Immature natural killer cell (primary cell): ENCODE measurements at places on chromosomes 6 and 20.
A peak's percentile ranks its signal among the peaks of the same experiment; 100 is the strongest.

- H3K27me3 ChIP-seq, result no peaks in the 10 kb centered on the region
- no peak overlapping the region for H3K27ac ChIP-seq
- no peak overlapping the region for H3K4me3 ChIP-seq
- no peak for DNase-seq
Observed at GRCh38 chr6:35585658-35586057, 73.0 kb upstream of the TULP1 start.

DNA sequence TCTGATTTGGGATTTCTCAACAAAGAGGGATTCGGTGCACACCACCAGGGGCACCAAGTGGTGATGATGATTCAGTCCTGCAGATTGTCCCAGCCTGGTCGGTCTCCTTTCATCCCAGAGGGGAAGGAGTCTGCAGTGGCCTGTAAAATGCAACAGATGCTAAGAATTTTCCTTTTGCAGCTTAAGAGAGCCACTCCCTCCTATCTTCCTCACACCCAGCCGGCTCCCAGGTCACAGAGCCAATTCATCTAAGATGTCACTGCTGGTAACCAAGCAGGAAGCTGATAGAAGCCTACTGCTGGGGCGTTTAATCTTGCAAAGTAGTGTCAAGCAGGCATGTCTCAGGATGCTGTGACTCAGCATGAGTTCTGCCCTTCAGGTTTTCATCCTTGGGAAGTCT lies 203.8 kb upstream of the LRFN2 start:
- no peaks in the 10 kb centered on the region for H3K36me3 ChIP-seq
- H3K4me1 ChIP-seq, result peaks cover 52% of the 10 kb centered on the region
- H3K27me3 ChIP-seq, result peaks cover 2% of the 10 kb centered on the region
- H3K4me3 ChIP-seq, result peak overlapping the region; percentile 56
- peak; percentile 18 for DNase-seq

GRCh38 chr6:131172222-131172621 lies 37.0 kb downstream of the AKAP7 start:
- H3K36me3 ChIP-seq, result peaks cover 22% of the 10 kb centered on the region
- no peak for DNase-seq
- no peak overlapping the region for H3K27ac ChIP-seq
- H3K4me3 ChIP-seq, result no peak overlapping the region
- peaks cover 2% of the 10 kb centered on the region for H3K27me3 ChIP-seq

DNA sequence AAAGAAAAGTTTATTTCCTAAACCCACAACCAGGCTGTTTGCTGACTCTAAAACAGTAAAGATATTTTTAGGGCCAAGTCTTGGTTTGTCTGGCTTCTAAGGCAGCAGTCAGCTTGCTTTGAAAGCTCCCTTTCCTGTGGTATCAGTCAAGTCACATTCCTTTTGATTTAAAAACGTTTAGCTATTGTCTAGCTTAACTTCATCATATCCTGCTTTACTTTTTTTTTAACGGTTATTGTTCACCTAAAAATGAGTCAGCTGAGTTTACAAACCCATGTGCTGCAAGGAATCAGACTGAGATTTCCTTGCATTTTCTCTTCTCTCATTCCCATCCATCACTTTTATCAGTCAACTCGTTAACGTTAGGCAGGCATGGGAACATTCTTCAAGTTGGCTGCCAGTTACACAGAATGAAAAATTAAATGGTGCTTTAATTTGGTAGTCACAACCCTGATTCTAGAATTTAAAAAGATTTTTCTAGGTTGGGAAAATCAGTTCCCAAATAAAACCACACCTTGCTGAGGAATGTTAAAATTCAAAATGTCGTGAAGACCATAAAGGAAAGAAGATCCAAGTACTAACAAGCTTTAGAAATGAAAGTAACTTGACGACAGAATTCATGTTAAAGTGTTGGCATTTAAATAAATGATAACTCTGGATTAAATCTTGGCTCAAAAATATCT lies 45.9 kb downstream of the ELOVL5 start:
- peaks cover 82% of the 10 kb centered on the region for H3K4me1 ChIP-seq
- peak overlapping the region; percentile 72 for H3K4me3 ChIP-seq
- peaks cover 3% of the 10 kb centered on the region for H3K27me3 ChIP-seq
- peak; percentile 31 for DNase-seq
- H3K36me3 ChIP-seq, result no peaks in the 10 kb centered on the region

- H3K27ac ChIP-seq, result peak overlapping the region; percentile 97
- peaks cover 7% of the 10 kb centered on the region for H3K27me3 ChIP-seq
Observed at GRCh38 chr6:118709859-118710350, 58.5 kb upstream of the CEP85L start.

DNA sequence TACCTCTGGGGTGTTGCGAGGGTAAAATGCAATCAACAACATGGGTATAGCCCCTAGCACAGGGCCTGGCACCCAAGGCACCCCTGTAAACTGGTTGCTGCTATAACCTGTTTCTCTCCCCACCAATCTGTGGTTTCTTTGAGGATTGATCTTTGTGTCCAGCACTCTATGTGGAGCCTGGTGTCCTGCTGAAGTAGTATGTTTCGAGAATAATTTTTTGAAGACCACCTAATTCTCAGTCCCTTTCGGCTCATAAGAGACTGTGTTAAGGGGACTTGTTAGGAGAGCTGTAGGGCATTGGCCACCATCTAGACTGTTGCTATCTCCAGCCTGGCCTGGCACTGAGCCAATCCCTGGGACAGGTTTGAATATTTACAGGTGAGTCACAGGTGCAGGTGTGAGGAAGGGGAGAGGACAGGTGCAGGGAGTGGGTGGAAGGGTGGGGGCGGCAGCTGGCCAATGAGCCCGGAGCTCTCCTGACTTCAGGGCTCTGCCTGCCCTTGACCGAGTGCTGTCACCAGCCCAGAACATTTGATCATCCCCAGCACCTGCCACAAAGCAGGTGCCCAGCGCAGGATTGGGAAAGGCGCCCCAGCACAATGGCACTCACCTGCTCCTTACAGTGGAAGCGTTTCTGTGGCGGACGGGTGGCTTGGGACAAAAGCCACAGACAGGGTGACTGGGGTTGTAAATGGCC lies 8.1 kb upstream of the C20orf144 start:
- H3K27me3 ChIP-seq, result peaks cover 4% of the 10 kb centered on the region
- no peak for DNase-seq
- H3K27ac ChIP-seq, result no peak overlapping the region
- H3K36me3 ChIP-seq, result no peaks in the 10 kb centered on the region
- H3K4me1 ChIP-seq, result peaks cover 10% of the 10 kb centered on the region

GRCh38 chr6:154933181-154933827 lies 61.8 kb upstream of the TIAM2 start:
- no peak for DNase-seq
- no peak overlapping the region for H3K27ac ChIP-seq
- peaks cover 3% of the 10 kb centered on the region for H3K36me3 ChIP-seq
- H3K27me3 ChIP-seq, result no peaks in the 10 kb centered on the region
- no peak overlapping the region for H3K4me3 ChIP-seq

DNA sequence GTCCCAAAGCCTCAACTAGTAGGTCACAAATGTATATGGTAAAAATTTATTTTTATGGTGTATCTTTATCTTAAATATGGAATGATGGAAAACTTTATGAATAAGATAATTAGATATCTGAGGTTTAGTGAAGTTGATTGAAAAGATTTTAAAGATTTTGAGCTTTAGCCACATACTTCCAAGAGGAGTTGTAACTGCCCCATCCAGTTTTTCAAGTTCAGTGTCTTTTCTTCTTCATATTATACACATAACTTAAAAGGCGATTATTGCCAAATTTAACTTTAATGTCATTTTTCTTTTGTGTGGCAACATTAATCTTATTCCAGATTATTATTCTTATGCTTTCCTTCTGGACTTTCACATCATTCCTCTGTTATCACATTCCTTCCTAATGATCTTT lies 266.4 kb downstream of the TINAG start:
- no peaks in the 10 kb centered on the region for H3K4me1 ChIP-seq
- no peak overlapping the region for H3K4me3 ChIP-seq
- H3K36me3 ChIP-seq, result no peaks in the 10 kb centered on the region
- H3K27me3 ChIP-seq, result no peaks in the 10 kb centered on the region
- no peak overlapping the region for H3K27ac ChIP-seq

DNA sequence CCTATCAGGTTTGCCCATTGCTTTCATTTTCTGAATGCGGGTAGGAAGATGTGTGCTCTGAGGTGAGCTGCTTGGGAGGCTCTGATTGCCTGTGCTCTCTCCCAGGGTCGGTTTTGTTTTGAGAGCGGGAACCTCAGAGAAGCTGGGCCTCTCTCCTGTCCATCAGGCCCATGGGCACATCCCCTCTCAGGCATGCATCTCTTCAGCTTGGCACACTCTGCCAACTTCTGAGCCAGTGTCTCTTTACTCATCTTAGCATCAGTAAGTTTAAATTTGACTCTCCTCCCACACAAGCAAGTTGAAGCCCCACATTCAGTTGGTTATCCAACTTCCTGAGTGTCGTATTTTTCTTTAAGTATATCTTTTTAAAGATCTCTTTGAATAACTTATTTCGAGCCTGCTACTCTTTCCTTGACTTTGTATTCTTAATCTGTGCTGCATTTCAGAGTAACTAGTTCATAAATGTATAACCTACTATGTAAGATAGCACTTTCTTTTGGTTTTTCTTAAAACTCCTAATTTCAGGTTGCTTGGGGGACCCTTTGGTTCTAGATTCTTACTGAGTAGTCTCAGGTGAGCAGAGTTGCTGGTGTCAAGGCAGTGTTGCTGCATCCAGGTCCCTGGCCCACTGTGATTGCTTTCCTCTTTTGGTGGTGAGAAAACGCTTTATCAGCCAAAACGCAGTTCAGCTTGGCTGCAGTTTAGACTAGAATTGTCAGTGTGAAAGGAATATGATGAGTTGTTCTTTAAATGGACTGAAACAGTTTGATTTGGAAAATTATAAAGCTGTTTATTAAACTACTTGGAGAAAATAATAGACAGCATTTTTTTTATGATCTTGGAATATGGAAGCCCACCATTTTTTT lies 54.8 kb downstream of the SNX9 start:
- DNase-seq, result no peak
- no peak overlapping the region for H3K27ac ChIP-seq
- H3K27me3 ChIP-seq, result peaks cover 5% of the 10 kb centered on the region
- H3K4me1 ChIP-seq, result no peaks in the 10 kb centered on the region

- H3K36me3 ChIP-seq, result peaks cover 4% of the 10 kb centered on the region
- H3K27ac ChIP-seq, result no peak overlapping the region
- no peak for DNase-seq
- no peaks in the 10 kb centered on the region for H3K4me1 ChIP-seq
Observed at GRCh38 chr6:78781001-78781400, 86.3 kb upstream of the IRAK1BP1 start.

- DNase-seq, result no peak
- no peaks in the 10 kb centered on the region for H3K27me3 ChIP-seq
- H3K27ac ChIP-seq, result no peak overlapping the region
- H3K36me3 ChIP-seq, result peaks cover 5% of the 10 kb centered on the region
Observed at GRCh38 chr6:21185861-21186478, 407.6 kb upstream of the SOX4 start.

DNA sequence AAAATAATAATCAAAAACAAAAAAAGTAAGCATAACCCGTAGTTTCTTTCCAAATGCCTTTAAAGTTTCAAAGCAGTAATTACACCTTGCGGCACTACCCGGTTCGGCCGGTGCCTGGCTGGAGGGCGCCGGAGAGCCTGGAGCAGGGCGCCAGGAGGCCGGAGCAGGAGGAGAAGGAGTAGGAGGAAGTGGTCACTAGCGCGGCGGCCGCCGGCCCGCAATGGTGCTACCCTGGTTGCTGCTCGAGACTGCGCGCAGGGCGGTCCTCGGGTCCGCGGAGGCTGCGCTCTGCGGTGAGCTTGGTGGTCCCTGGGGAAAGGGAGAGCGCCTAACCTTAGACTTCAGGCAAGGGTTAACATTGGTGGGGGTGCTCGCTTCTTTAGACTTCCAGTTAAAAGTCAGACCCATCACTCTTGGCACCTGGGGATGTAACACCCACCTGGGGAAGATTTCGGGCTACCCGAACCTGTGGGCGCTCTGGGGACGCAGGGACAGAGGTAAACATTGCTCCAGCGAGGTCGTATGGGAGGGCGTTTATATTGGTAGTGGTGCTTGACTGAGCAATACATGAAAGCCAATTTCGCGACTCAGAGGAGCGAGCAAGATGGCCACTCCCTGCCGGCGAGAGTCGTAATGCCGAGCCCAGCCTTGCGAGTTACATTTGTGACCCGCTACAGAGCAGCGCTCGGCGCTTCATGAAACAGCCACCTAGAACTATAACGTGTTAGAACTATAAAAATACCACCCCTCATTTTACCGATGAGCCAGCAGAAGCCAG lies 5.8 kb upstream of the USP45 start:
- peak overlapping the region; percentile 95 for H3K27ac ChIP-seq
- H3K4me3 ChIP-seq, result peak overlapping the region; percentile 97
- no peaks in the 10 kb centered on the region for H3K27me3 ChIP-seq
- DNase-seq, result peak; percentile 71
- H3K4me1 ChIP-seq, result peaks cover 20% of the 10 kb centered on the region
- no peaks in the 10 kb centered on the region for H3K36me3 ChIP-seq

GRCh38 chr20:46590443-46590842 lies 40.0 kb upstream of the OCSTAMP start:
- no peak for DNase-seq
- H3K4me3 ChIP-seq, result no peak overlapping the region
- H3K27me3 ChIP-seq, result no peaks in the 10 kb centered on the region
- no peak overlapping the region for H3K27ac ChIP-seq
- H3K36me3 ChIP-seq, result no peaks in the 10 kb centered on the region

DNA sequence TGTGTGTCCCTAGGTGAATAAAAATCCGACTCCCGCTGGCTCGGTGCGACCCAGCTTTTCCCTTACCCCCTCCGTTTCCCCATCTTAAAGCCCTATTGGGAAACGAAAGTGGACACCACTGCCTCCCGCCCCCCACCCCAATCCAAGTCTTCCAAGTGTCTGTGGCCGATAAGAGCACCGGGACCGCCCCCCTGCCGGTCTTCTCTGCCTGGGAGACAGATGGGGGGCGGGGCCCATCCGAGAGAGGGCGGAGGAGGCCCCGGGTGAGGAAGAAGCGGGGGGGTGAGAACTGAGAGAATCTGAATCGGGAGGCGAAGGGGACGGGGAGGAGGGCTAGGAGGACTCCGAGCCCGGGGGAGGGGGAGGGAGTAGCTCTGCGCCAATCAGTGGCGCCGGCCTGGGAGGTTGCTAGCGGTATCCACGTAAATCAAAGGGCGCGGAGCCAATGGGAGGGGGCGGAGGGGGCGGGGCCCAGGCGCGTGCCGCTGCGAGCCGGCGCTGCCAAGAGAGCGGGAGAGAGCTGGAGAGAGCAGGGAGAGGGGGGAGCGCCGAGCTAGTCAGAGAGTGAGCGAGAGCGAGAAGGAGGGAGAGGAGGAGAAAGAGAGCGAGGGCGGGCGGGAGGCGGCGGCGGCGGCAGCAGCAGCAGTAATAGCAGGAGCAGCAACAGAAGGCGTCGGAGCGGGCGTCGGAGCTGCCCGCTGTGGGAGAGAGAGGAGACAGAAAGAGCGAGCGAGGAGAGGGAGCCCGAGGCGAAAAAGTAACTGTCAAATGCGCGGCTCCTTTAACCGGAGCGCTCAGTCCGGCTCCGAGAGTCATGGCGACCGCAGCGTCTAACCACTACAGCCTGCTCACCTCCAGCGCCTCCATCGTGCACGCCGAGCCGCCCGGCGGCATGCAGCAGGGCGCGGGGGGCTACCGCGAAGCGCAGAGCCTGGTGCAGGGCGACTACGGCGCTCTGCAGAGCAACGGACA lies at the start of gene POU3F2:
Gene POU3F2, plus strand, starts transcription at position 515 of the 972 bp plus-strand sequence. Its CDS starts 300 bp downstream, at position 815.
- H3K27me3 ChIP-seq, result peaks cover 55% of the 10 kb centered on the region
- peak within 1 kb of the TSS; percentile 96 for H3K4me3 ChIP-seq
- H3K36me3 ChIP-seq, result peaks cover 3% of the 10 kb centered on the region
